ENCODE measurements at places on chromosomes 3 and 15.

DNA sequence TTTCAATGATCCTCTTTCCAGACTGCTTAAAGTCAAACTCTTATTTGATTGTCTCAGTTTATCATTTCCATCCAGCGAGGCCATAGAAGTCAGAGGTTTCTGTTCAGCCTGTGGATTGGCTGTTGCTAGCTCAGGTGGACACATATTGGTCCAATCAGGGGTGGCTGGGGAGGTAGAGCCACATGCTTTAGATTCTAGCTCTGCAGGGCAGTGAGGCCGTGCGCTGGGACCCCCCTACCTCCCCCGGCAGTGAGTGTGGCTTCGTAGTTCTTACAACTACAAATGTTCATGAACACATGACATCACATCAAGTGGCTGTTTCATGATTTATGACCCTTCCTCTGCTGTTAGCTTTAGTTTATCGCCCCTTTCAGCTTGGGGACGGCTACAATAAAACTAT, 18.0 kb downstream of the APOD start:
- DNase-seq = no peak

GRCh38 chr15:72994534-72995177, 57.6 kb upstream of the NEO1 start:
- no peak for DNase-seq

- DNase-seq = no peak
Observed at GRCh38 chr3:47803480-47804025, 615 bp downstream of the DHX30 start.

GRCh38 chr15:62066663-62067447, at the start of gene C2CD4A:
TSS of gene C2CD4A (plus strand) at chr15:62066977. CDS start at chr15:62067614, 637 bp downstream.
- DNase-seq = peak; percentile 20

- no peak for DNase-seq
Observed at GRCh38 chr15:42363487-42363886, 4.2 kb downstream of the CAPN3 start.

GRCh38 chr3:88984832-88985231, 122.6 kb upstream of the EPHA3 start:
- no peak for DNase-seq

- no peak for DNase-seq
Observed at GRCh38 chr3:27644941-27645340, 77.2 kb downstream of the EOMES start.

DNA sequence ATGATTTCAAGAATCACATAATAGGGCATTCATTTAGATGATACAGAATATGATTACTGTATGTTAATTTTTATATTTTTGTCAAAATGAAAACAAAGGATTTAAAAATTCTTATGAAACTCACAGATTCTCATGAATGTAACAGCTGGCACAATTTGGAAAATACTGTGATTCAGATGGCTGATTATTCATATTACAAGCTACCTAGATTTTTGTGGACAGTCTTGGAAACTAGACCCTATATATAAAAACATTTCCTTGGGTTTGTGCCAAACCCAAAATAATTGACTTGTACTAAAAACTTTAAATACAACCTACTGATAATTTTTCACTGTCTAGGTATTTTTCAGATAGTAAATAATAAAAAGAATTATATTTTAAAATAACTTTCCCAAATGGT, 26.2 kb downstream of the ZBED2 start:
- no peak for DNase-seq

DNA sequence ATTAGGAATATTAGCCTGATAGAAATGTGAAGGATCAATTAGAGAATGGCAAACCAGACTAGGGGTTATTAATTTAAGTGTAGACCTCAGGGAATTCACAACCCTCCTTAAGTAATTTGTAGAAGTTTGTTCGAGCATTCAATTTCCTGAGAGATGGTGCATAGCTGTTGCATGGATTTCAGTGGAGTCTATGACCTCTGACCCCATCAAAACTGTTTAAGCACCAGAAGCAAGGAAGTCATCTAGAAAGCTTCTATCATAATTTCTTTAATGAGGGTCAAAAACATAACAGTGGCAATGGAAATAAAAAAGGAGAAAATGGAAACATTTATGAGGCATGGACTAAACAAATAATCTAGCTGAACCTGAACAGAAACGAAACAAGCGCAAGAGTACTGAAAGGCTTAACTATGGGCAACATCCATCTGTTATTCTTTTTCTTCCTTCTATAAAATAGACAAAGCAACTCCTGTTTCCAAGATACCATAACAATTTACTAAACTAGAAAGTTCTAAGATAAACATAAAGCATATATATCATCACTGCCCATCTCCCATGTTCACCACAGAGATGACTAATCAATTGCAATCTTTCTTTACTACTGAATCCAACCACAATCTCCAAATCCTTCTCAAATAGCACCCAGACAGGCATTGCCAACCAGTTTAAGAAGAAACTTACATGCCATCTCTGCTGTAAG, 151.4 kb downstream of the THRB start:
- DNase-seq = no peak

DNA sequence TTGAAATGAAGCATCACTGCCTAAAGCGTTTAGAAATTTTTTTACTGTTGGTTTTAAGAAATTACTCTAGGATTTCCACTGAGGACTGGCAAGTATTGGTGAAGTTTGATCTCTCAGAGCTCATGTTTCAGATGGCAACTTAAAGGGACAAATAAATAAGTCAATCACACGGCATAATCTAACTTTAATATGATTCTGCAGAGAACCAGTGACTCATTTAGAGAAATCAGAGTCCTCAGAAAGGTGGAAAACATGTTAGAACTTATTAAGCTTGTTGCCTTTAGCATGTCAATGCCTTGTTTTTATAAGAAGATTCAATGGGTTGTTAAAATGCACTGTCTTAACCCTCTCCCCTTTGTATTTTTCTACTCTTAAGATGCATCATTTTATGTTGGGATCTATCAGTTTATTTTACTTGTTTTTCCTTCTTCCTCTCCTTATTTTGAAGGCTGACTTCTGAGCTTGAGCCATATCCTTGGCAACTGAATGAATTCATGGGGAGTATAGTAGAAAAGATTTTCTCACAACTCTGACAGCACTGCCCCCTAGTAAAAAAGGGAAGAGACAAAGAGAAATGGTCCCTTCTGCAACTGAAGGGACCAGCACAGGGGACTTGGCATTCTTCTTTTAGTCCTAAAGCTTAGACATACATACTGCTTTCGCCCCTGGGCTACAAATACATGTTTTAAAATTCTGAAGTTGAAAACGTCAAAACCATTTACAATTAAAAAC, 431.2 kb downstream of the LPP start:
- no peak for DNase-seq

- no peak for DNase-seq
Observed at GRCh38 chr3:71144525-71145253, 438.8 kb downstream of the FOXP1 start.

- DNase-seq = no peak
Observed at GRCh38 chr3:50652709-50653108, 22.0 kb upstream of the DOCK3 start.

DNA sequence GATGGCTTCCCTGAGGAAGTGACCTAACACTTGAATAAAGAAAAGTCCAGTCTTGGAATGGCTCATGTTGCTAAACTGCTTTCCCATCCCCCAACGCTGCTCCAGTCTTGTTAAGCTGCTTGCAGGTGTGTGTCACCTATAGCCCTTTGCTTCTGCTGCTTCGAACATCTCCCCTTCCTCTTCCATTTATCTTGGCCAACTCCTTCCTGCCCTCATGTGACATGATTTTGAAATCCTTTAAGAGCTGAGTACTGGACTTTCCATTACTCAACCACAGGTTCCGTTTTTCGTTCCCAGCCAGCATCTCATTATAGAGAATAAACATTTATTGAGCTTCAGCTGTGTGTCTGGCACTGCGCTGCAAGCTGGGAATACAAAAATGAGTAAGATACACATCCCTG, 1.7 kb downstream of the ATG7 start:
- no peak for DNase-seq

DNA sequence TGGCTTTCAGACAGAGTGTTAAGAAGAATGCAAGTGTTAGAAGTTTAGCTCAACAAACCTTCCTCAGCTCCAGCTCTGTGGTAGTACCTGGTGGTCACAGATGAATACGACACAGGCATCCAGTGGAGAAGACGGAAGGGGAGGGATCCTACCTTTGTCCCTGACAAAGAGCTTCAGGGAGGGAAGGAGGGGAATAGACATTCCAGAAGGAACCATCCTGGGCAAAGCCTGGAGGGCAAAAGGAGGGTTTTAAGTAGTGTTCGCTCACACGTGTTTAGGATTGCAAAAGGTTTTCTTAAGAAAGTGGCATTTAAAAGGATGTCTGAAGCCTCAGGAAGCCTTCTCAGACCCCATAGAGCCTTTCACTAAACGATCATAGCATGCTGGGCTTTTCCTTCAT, 2.8 kb downstream of the CHCHD4 start:
- DNase-seq = no peak

DNA sequence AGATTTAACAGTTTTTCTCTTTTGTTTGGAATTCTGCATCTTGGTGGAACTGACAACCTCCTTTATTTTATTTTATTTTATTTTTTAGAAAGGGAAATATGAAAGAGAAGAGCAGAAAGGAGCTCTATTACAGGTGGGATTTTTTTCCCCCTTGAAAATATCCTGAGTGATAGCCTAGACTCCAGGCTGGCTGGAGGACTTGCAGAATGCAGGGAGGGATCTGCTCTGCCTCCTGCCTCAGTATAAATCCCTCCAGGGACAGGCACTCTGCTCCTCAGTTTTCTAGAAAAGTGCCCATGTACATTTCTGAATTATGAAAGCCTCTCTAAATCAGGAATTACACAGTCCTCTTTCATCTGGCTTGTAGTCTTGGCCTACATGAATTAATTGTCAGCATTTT, 173.7 kb downstream of the TMEM108 start:
- no peak for DNase-seq

DNA sequence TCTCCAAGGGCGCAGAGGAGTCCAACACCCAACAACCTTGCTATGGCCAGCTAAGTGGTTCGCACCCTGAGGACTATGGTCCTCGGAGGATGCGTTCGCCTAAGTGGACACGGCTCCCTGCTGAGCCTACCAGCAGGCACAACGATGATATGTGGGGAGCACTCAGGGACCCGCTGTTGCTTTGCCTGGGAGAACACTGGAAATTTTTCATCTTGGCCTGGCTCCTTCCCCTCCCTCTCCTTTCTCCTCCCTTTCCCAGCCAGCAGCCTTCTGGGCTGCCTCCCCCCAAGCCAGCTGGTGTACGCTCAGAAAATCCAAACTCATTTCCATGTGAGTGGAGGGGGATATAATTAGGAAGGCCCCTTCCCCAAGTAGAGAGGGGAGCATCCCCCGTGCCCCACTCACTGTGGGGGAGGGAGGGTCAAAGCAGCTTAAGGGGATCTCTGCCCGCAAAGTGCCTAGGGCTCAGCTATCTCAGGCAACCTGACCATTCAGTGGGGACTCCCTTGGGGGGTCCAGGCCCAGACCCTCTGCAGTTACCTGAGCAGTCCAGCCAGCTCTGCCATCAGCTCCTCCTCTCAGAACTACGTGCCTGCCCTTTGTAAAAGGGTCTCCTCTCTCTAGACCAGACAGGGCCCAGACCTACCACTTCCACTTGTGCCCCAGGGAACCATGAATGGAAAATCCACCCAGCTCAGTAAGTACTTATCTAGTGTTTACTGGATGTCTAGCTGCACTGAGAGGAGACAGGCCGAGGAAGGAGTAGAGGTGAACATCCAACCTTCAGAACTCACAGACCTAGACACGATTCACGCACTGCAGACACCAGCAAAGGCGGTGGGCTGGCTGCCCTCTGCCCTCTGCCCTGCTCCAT, 742 bp upstream of the SEMA7A start:
- no peak for DNase-seq

- DNase-seq = no peak
Observed at GRCh38 chr3:158802409-158803268, 785 bp downstream of the MFSD1 start.
